ENCODE measurements at places on chromosomes 5 and 9. TPM values are rescaled to one million over a fixed set of nuclear protein-coding genes. Genes with fewer than 3 reads are reported as not detected.

PCDHGC5 gene
- not detected for total RNA-seq

NTNG2 gene
- 1.3 TPM for total RNA-seq

DOCK2 gene
- 244 TPM for total RNA-seq

CDO1 gene
- total RNA-seq, result 0.10 TPM

BHMT2 gene
- not detected for total RNA-seq

LNPEP gene
- 119 TPM for total RNA-seq

KIF24 gene
- 0.21 TPM for total RNA-seq

WDR38 gene
- not detected for total RNA-seq

CORO2A gene
- total RNA-seq, result 4.6 TPM

SIGMAR1 gene
- 15.6 TPM for total RNA-seq

CD274 gene
- total RNA-seq, result 6.2 TPM

PCDHB12 gene
- not detected for total RNA-seq

C9orf43 gene
- total RNA-seq, result 0.21 TPM

GARNL3 gene
- total RNA-seq, result 1.0 TPM

MARVELD2 gene
- total RNA-seq, result 0.10 TPM

SPATA31D4 gene
- total RNA-seq, result not detected

TLE1 gene
- 27.2 TPM for total RNA-seq

KIF4B gene
- not detected for total RNA-seq

ENTPD2 gene
- not detected for total RNA-seq

GRIA1 gene
- not detected for total RNA-seq

ANKRD18B gene
- 1.2 TPM for total RNA-seq

GADD45G gene
- total RNA-seq, result 1.8 TPM

ORM1 gene
- not detected for total RNA-seq

TSSK1B gene
- 0.10 TPM for total RNA-seq

IFNA2 gene
- 0.21 TPM for total RNA-seq

FAM169A gene
- 29.3 TPM for total RNA-seq

GABRA1 gene
- total RNA-seq, result not detected

CATSPER3 gene
- 0.10 TPM for total RNA-seq

PLPP6 gene
- 10.1 TPM for total RNA-seq

STPG3 gene
- not detected for total RNA-seq

IFNK gene
- not detected for total RNA-seq

C5orf58 gene
- not detected for total RNA-seq

OLFM1 gene
- total RNA-seq, result 4.4 TPM

MYOT gene
- not detected for total RNA-seq

NIPBL gene
- total RNA-seq, result 97.6 TPM

NUTM2G gene
- total RNA-seq, result not detected

TAF11L13 gene
- not detected for total RNA-seq

FOXD4 gene
- total RNA-seq, result not detected

PLAC8L1 gene
- total RNA-seq, result not detected

SPAG8 gene
- 0.42 TPM for total RNA-seq

ESM1 gene
- not detected for total RNA-seq

CDC25C gene
- 1.2 TPM for total RNA-seq
